Suppressor macrophage (primary cell): ENCODE measurements at places on chromosomes 12 and 14.
A peak's percentile ranks its signal among the peaks of the same experiment; 100 is the strongest.

DNA sequence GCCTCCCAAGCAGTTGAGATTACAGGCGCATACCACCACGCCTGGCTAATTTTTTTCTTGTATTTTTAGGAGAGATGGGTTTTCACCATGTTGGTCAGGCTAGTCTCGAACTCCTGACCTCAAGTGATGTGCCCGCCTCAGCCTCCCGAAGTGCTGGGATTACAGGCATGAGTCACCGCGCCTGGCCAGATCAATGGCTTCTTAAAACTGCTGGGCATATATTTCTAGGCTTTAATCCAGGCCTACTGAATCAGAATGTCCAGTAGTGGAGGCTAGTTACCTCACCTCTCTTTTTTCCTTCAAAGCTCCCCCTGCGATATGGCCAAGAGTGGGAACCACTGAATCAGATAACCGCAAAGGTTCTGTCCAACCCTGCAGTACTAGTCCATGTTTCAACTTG lies 17.1 kb downstream of the POU6F1 start:
- no peak for DNase-seq

DNA sequence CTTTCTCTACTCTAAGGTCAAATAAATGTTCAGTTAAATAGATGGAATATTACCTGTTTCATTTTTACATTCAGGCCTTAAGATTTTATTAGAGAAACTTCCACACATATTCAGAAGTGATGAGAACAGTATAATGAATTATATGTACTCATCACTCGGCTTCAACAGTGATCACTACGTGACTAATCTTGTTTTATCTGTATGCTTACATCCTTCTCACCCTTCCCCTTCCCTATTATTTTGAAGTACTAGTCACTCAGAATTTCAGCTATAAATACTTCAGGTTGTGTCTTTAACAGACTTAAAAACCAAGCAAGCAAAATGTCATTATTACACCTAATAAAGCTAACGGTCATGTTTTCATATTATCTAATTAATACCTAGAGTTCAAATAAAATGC lies 34.9 kb downstream of the ETV6 start:
- DNase-seq: no peak

DNA sequence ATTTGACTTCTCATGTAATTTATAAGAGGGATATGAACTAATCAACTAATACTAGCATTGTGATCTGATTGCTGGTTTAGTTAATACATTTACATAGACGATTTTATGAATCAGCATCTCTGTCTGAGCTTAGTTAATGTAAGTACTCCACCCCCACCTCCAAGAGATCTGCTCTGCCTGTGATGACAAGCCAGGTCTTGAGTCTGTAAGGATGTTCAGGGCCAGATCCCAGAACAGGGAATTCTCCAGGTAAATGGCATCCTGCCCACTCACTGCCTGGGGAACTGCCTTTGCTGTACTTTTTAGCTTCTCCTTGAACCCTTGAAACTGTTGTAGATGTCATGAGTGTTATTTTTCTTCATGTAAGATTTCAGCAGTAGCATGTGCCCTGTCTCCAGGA lies 289.8 kb downstream of the RGS6 start:
- no peak for DNase-seq

DNA sequence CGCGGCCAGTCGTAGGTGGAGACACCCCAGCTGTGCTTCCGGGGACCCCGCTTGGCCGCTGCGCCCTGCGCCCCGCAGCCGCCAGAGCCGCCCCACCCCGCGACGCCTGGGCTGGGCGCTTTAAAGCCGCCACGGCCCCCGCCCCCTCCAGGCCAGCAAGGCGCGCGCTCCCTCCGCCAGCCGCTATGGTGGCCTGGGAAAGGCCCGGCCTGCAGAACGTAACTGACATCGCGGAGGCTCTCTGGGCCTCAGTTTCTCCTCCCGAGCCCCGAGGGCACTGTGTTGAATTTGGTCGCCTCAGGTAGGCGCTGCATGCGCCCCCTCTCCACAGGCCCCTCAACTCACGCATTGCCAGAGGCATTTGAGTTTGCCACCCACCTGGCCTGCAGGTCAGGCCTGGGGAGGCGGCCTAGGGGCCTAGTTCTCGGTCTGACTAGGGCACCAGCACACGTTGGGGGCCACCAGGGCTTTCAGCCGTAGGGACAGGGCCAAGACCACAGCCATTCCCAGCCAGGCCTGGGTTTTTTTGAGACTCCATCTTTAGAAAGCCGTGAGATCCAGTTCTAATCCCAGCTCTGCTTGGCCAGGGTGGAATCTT lies at the start of gene NGB:
Gene NGB, minus strand, starts transcription at position 94 of the 598 bp plus-strand sequence. CDS start 269 bp downstream, outside the sequence.
- DNase-seq: no peak

- DNase-seq: no peak
These were observed 9.6 kb upstream of the ART4 start for GRCh38 chr12:14852880-14853279.

- DNase-seq: peak; percentile 88
These were observed 35.1 kb downstream of the TMBIM6 start for GRCh38 chr12:49776413-49776812.

DNA sequence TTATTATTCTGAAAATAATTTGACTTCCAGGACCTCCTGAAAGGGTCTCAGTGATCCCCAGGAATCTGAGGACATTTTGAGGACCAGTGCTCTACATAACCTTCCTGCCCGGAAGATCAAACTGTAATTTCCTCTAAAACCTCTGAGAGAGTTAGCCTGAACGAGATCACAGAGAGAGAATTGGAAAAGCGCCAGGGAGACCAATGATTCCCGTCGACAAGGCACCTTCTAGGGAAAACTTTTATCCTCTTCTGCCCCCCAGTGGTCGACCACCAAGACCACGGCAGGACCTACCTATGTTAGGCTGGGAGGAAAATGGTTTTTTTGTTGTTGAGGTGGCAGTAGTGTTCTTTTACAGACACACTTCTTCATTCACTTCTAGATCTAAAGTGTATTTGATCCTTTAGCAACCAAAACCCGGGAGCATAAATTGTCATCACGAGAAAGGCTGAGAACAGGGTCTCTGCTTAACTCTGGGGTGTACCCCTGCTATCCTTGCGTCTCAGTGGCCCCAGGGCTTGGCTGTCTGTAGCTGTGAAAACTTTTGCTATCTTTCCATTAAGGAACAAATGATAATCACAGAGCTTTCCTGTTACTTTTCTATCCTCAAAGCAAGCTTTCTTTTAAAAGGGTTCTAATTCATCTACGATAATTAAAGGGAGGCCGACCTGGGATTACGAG lies 62.9 kb upstream of the NID2 start:
- peak; percentile 57 for DNase-seq

- DNase-seq: peak; percentile 80
These were observed 140.5 kb downstream of the FOXN3 start for GRCh38 chr14:89276424-89276975.

DNA sequence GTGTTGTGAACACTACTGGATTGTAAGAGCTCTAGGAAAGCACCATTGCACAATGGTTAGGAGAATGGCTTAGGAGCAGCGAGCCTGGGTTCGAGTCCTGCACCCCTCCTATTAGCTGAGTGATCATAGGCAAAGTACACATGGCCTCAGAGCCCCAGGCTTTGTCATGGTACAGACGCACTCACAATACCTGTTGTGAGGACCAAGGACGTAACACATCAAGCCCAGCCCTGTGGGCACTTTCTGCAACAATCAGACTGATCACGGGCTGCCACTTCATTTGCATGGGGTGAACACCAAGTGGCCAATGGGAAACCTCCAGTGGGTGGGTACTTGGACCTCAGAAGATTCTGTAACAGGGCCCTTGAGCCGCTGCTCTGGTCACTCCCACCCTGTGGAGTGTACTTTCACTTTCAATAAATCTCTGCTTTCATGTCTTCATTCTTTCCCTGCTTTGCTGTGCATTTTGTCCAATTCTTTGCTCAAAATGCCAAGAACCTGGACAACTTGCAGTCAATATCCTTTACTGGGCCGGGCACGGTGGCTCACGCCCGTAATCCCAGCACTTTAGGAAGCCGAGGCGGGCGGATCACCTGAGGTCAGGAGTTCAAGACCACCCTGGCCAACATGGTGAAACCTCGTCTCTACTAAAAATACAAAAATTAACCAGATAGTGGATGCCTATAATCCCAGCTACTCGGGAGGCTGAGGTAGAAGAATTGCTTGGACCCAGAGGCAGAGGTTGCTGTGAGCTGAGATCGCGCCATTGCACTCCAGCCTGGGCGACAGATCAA lies 28.2 kb downstream of the GLRX5 start:
- DNase-seq: no peak

DNA sequence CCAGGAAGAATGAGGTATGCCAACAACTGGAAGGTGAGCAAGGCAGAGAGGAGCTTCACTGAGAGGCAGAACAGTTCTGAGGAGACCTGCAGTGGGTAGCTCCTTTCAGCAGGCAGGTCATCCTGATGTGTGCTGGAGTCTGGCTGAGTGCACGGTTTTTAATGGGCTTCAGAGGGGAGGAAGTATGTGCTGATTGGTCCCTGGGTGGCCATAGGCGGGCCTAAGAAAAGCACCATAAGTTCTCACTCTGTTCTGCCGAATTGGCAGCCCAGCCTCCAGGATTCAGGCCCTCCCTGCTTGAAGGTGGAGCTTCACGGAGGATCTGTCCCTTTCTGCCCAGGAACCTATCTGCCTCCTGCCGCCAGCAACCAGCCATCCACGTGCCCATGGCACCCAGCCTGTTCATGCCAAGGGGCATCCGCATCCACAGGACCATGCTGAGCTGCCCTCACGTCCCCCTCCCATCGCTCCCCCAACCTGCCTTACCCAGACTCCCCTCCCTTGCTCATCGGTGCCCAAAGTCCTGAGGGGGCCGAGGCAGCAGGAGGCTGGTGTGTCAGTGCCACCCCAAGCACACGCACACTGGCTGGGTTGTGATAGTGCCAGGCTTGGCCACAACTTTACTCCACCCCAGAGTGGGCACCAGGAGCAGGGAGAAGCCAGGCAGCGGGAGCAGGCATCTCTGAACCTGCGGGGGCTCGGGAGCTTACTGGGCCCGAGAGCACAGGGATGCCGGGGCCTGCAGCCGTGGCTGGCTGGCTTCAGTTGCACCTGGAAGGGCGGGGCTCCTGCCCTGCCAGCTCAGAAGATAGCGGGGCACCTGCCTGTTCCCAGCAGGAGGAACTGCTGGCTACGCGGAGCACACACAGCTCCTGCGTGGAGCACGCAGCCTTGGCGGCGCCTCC lies 608.4 kb upstream of the FOXG1 start:
- no peak for DNase-seq

DNA sequence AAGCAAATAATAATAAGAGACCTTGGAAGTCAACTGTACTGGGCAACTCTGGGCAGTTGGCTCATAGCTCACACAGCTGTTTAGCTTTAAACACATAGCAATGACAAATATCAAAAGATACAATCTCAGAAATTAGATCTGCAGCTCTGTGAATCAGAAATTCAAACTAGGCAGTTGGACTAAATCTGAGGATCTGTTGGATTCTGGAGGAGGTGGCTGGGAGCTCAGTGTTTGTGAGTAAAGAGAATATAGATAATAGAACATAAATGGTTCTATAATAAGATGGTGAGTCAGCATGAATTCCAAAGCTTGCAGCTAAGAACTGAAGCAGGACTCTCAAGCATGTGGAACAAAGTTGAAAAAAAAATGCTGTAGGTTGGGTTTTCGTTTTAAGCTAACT lies 1949.4 kb upstream of the SEL1L start:
- DNase-seq: no peak

DNA sequence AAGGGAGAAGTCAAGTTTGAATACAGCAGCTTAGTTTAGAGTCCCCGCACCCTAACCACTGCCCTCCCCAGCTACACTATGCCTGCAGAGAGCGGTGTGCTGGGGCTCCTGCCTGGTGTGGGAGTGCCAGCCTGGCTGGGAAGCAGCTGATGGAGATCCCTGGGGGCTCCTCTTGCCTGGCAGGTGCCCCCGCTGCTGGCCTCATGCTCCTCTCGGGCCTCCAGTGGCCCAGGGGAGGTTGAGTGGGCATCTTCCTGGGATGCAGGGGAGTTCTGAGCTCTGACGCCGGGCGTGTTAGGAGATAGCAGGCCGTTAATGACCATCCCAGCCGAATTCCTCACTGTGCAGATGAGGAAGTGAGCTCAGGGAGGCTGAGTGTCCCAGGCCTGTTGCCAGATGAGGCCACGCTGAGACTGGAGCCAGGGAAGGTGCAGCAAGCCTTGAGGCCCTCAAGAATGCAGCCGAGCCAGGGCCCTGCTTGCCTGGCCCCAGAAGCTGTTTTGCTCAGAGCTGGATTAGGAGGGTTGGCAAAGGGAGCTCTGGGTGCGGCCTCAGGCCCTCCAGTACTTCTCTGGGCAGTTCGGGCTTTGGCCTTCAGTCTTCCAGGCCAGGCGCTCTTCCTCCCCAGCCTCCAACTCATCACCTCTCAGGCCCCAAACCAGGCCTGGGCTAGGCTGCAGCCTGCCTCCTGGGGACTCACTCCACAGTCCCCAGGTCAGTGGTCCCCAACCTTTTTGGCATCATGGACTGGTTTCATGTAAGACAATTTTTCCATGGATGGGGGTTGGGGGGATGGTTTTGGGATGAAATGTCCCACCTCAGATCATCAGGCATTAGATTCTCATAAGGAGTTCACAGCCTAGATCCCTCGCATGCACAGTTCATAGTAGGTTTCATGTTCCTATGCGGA lies 6.6 kb upstream of the CYP46A1 start:
- no peak for DNase-seq

DNA sequence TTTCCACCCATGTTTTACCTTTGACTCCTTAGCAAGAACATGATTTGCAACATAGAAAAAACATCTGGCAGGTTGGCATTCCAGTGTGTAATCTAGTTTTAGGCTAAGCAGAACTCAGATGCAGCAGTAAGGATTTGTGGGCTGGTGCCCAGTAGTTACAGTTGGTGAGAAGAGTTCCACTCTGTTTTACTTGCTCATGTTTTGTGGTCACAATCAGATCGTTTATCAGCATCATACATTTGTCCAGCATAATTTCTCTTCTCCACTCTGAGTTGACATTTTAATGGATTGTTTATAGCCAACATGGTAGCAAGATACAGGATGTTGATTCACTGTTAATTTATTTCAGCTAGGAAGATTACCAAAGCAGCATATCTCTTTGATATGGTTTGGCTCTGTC lies 120.0 kb downstream of the PDE6H start:
- no peak for DNase-seq

- no peak for DNase-seq
These were observed 43.5 kb downstream of the IGF1 start for GRCh38 chr12:102436867-102437266.

DNA sequence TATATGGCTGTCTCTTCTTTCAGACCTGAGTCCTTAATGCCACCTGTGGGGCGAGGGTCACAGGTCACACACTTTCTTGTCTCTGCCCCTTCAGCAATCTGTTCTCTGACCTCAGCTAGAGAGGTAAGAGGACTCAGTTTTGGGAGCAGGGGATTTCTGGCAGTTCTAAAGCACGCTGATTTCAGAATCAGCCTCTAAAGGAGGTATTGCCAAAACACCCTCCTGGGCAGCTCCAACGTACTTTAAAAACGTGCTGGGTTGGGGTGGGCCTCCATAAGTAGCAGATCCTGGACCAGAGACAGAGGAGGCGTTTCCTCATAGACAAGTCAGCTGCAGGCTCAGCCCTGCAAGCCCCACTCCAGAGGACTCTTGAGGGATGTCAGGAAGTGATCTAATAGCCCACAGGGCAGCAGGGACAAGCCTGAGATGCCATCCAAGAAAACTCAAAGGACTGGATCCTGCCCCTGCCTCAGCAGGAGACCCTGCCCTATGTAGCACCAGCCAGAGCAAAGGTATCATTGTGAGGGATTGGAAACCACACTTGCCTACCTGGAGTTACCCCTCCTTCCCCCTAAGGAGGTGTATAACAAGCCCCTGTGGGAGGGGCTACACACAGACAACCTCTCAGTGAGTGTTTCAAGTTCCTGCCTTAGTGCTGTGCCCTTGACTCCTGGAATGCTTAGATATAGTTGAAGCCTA lies 8.5 kb downstream of the CTDSP2 start:
- DNase-seq: peak; percentile 39

GRCh38 chr14:23577004-23577681 lies 1.4 kb downstream of the JPH4 start:
- DNase-seq: peak; percentile 54

GRCh38 chr14:102479777-102480176 lies 29.8 kb downstream of the ANKRD9 start:
- no peak for DNase-seq
